SW 1271 (cell line): ENCODE measurements at places on chromosomes 5 and 9.

DNA sequence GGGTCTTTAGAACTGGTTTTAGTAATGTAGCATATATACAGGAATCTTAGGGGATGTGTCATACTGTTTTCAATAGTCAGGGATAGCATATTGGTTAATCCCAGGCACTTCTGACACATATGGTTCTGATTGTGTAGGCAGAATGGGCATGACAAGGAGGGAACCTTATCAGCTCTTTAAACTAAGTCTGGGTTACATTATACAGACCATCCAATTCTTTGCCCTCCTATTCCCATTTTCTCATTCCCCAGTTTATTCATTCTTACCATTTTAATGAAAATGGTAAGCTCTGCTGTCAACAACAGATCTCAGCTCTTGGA, 85.1 kb downstream of the NDUFAF2 start:
- DNase-seq, result no peak

DNA sequence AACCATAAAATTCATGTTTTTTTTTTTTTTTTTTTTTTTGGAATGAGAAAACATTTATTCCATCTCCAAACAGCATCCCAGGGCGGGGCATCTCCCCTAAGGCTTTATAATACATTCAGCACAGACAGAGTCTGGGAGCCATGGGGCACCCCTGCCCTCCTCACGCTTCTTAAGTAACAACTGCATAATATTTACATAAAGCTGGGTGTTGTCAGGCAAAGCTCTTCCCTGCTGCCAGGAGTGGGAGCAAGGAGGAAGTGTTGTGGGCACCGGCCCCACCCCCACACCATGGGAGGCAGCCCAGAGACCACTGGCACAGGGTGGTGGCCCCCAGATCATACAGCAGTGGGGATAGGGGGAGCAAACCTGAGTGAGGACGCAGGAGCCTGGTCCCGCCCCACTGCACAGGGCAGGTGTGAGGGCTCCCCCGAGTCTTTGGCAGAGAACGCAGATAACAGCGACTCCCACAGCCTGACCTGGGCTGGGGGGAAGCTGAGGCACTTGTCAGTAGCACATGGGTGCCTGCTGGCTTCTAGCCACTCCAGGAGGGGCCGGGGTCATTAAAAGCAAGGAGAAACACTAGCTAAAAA, 86.1 kb upstream of the CEP78 start:
- DNase-seq, result no peak

- peak; percentile 27 for DNase-seq
Measured at GRCh38 chr9:111959468-111960359, 63.1 kb downstream of the UGCG start.

DNA sequence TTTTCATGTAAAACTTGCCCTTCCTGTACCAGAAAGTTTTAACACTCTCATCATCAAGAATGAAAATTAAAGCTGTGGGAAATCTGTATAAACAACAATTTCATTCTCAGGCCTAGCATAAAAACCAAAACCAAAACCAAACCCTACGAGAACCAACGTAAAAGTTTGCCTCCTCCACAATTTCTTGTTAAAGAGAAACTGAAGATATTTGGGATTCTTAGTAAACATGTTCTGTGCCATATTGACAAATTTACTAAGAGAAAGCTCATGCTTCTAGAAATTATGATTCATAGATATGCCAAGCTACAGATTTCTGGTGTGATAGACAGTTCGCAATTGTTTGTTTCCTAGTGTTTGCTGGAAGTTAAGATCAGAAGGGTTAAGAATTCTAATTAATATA, 801.0 kb upstream of the NUDT12 start:
- no peak for DNase-seq

DNA sequence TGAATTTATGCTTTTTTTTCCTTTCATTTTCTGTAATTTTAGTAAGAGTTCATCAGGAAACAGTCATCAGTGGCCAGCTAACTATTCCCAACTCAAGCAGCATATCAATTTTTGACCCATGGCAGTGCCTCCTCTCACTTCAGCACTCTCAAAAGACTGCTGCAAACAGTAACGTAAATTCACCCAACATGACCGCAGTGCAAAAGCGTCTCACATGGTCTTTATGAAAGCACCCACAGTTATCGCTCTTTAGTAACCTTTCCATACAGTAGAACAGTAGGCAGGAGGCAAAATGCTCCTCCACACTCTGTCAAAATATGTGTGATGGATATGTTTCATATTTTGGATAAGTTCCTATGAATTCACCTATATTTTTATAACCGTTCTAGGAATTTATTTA, 48.6 kb downstream of the PARP8 start:
- DNase-seq, result no peak

DNA sequence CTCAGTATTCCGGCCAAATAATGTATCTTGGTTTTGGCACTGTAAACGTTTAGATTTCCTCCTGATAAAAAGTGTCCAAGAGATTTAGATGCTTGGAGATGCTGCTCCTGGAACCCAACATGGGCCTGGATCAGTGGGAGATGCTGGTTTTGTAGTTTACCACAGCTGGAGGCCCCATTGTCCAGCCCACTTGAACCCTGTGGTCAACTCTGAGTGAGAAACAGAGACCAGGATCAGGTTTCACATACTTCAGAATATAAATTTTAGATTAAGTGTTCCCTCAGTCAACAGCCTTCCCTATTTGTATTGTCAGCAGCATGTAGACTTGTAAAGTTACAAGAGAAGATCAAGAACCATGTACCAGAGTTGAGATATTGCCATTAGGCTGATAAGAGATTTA, 144.7 kb upstream of the C9orf72 start:
- DNase-seq, result no peak

DNA sequence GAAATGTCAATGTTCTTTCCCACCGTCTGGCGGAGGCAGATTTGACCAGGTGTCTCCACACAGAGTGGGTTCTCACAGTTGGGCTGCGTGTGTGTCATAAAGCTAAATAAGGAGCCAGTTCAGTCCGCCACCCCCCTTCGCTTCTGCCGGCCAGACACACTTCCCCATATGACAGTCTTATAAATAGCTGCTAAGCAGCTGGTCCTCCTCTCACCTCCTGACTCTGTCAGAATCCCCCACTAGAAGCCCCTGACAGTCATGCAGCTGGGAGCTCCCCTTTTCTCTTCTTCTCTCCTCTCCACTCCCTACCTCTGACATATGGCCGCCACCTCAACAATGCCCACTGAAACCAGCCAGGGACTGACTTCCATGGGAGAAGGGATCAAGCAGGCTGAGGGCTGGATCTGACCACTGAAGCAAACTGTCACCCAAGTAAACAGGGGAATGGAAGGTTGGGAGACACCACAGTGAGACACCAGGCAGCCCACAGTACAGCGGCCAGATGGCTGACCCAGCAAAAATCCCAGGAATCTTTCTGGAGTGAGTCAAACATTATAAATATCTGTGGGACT, 141.9 kb upstream of the EFNA5 start:
- DNase-seq, result no peak

DNA sequence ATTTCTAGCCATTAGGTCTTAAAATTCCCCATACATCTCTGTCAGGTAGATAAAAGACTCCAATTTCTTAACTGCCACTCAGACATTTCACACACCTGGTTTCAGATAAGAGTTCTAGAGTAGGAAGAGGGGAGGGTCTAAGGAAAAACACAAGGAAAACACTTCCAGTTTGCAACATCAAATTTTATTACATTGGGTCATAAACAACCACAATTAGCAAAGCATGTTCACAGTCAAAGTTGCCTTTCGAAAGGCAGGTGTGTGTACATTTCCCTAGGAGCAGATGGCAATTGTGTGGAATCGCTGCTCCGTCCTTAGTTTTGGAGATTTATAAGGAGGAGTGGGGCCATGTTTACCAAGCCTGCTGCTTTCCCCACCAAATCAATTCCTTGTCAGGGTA, 120.8 kb downstream of the DMRT2 start:
- DNase-seq, result no peak

GRCh38 chr9:85427772-85428171, 314.0 kb downstream of the AGTPBP1 start:
- DNase-seq, result no peak

DNA sequence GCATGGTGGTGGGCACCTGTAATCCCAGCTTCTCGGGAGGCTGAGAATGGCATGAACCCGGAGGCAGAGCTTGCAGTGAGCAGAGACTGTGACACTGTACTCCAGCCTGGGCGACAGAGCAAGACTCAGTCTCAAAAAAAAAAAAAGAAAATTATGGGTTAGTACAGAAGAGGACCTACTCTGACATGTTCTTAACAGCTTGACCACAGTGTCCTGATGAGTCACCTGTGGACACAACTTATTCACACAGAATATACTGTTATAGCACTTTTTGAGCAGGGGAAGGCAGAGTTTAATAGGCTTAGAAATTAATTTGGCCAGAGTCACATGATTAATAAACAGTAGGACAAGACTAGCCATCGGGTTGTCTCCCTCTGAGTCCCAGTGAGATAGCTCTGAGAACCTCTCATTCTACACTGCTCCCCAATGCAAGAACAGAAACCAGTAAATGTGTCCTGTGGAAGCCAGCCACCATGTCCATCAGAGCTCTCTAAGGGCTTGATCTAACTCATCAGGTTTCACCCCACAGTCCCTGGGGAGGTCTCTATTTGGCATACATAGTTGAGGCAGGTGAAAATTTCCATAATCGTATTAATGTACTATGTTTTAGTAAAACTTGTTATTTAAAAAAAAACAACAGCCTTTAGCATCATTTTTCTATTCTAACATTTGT, 1077.9 kb upstream of the C9orf72 start:
- no peak for DNase-seq

DNA sequence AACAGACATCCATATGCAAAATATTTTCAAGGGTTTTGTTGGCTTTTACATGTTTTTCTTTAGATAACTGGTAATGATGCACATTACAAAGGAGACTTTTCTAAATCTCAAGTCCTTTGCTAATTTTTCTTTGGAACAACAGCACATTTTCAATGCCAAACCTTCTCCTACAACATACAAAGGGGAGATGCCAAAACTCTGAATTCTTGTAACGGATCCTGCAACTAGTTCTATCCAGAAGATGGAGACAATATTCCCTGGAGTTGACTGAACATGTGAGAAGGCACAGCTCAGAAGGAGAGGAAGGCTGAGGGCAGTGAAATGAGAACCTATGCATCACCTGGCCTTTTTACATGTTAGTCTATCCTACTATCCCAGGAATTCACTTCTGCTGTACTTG, 21.0 kb downstream of the DNAJA1 start:
- no peak for DNase-seq

DNA sequence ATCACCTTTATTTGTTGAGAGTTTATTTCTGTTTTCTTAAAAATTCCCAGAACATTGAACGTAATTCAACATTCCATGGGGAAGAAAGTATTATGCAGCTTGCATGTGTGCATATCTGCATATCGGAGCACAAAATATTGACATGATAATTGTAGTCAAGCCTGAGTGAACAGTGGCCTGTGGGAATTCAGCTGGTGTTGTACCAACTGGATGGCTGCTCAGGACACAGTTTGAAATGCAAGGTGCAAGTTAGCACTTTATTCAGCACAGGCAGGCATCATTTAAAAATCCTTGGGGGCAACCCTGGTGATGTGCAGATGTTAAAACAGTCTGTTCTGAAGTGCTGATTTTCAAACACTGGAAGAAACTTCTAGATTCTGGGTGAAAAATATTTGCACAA, 82.4 kb downstream of the CNTLN start:
- DNase-seq, result no peak

- DNase-seq, result no peak
Measured at GRCh38 chr9:5510989-5511388, 658 bp downstream of the PDCD1LG2 start.

DNA sequence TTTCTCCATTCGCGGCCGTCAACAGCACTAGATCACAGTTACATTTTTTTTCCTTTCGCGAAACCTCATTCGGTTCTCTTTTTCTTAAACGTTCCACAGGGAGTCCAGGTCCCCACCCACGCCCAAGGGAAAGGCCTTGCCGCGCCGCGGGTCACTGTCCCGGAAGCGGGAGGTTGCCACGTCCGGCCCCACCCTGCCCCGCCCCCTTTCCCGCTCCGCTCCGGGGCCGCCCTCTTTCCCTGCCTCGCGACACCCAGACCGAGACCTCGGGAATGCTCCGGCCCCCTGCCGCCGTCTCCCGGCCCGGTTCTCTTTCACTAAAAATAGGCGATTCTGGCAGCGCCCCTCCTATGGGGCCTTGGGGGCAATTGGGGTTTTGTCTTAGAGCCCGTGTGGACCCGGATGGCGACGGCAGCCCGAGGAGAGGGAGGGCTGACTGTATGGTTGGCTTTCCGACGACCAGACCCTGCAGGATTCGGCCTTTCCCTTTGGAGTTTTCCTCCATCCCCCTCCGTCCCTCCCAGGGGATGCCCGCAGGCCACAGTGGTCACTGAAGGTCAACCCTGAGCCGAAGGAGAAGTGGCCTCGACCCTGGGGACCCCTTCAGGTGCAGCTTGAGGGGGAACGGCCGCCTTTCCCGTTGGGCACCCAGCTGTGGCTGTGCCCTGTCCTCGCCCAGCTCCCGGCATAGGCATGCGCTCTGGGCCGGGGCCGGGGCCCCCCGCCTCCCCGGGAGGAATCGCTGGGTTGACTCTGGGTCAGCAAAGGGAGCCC, 2.8 kb upstream of the RACK1 start:
- no peak for DNase-seq

GRCh38 chr5:106397700-106398099, 1273.0 kb downstream of the EFNA5 start:
- peak; percentile 99 for DNase-seq

DNA sequence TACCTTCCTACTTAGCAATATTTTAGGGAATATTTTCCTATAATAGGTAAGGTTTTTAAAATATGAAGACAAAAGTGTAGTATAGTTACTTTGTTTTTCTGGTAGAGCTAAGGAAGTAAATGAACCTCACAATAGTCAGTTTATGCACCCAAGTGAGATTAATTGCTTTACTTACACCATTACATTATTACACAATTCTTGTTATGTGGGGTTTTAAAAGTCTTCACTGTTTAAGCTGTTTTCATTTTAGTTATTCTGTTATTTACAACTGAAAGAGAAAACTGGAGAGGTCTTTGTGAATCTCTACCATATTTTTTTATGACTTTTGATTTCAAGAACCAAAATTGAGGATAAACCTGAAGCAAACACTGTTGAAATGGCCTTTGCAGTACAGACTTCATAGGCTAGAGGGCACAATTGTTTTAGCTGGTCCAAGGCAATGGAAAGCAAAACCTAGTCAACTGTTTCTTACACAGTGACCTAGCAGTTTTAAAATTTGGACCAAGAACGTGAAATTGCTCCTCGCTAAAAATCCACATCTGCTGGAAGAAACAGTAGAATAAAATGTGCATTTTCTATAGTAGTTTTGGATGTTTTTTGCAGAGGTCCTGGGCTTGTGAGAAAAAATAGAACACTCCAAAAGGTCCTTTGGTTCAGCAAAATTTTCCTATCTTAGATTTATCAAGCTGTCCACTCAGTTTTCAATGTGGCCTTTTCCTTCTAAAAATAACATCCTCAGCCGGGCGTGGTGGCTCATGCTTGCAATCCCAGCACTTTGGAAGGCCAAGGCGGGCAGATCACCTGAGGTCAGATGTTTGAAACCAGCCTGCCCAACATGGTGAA, 66.4 kb upstream of the FER start:
- DNase-seq, result peak; percentile 73
